Activated CD4-positive, alpha-beta T cell treated with anti-CD3 and anti-CD28 coated beads, Interleukin-2, amount 10 ng/mL, durations not matched to agents 24 days and 14 days (primary cell): ENCODE measurements at places on chromosomes 1 and 21. TPM values are rescaled to one million over a fixed set of nuclear protein-coding genes. Genes with fewer than 3 reads are reported as not detected.

DNA sequence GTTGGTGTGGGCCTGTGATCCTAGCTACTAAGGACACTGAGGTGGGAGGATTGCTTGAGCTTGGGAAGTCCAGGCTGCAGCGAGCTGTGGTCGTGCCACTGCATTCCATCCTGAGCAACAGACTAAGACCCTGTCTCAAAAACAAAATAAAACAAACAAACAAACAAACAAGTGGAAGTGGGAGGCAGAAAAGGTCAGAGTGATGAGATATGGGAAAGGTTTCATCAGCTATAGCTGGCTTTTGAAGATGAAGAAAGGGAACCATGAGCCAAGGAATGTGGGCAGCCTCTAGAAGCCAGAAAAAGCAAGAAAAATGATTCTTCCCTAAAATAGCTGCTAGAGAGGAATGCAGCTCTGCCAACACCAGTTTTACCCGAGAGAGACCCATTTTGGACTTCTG is 10.6 kb upstream of the NUCKS1 start:
- DNase-seq: no peak

DNA sequence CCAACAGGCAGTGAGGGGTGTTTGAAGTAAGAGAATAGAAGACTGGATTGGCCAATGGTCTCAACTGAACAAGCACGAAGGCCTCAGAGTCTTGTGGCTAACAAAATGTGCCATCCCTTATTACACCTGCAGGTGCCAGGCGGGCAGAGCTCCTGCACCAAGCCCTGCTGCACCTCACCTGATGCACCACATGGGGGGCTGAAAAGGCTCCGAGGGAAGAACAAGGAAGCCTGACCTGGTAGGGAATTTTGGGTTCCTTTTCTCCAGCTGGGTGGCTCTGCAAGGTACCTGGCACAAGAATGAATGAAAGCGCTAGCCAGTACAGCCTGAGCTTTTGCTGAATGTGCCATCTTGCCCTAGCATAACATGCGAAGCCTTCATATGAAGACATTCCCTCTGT is 9.7 kb downstream of the HSD3B1 start:
- DNase-seq: no peak

ZYG11A gene
- total RNA-seq: 0.12 and 0.17 TPM in 2 replicates

GRCh38 chr1:12173631-12174121 is 6.9 kb downstream of the TNFRSF1B start:
- peak; percentile 98 for DNase-seq

DNA sequence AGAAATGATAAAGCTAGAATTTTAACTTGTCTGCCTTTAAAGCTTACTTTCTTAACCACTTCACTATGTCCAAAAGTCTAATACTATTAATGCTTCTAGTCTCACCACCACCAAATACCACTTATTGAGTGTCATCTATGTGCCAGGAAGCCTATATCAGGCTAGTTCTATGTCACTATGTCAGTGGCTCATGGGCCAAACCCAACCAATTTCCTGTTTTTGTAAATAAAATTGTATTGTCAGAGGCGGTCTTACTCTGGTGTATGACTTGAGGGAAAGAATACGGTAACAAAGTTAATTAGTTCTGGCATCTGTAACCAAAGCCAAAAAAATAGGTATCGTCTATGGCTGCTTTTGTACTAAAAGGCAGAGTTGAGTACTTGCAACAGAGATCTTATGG is 14.8 kb downstream of the F5 start:
- DNase-seq: no peak

DNA sequence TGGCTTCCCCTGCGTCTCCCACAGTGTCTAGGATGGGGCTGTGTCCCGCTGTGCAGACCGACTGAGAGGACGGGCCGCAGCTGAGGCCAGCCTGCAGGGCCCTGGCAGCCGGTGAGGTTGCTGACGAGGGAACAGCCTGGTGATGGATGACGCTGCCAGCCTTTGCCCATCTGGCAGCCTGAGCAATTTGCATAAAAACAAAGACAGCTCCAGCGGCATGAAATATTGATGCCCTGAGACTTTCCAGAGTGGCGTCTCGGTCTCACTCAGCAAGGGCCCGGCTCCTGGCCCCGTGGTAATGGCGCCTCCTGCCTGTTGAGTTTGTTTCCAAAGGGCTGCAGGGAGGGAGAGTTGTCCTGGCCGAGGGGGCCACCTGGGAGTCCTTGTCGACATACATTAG is 19.1 kb upstream of the KCNA10 start:
- DNase-seq: no peak

- DNase-seq: peak; percentile 88
These were observed 29.6 kb downstream of the DUSP10 start for GRCh38 chr1:221712198-221712684.

PLXNA2 gene
- not detected in 2 replicates for total RNA-seq

DNA sequence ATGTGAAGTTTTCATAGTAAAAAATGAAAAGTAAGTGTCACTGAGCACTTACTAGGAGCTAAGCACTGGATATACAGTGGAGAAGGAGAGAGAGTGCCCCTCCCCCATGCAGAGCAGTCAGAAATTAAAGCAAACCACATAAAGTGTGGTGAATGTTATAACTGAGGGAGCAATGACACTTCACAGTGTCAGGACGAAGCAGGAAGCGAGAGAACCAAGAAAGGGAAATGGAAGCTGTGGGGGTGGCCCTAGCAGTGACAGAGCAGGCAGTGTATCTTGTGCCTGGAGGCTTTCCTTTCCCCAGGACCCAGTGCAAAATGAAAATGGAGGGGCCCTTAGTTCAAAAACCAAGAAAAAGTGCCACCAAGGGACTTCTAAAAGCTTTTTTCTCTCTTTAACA is 21.5 kb upstream of the RCAN3 start:
- peak; percentile 88 for DNase-seq

SUSD4 gene
- total RNA-seq: not detected in 2 replicates

PGLYRP4 gene
- total RNA-seq: not detected in 2 replicates

DNA sequence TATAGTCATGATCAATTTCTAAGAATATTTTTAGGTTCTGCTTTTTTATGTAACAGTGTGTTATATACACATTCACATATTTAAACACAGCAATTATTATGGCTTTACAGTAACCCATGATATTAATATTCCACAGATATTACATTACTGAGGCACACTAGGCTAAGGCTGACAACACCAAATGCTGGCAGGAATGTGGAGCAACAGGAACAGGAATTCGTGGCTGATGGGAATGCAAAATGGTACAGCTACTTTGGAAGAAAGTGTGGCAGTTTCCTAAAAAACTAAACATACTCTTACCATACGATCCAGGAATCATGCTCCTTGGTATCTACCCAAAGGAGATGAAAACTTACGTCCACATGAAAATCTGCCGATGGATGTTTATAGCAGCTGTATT is 1.9 kb upstream of the KCNJ9 start:
- DNase-seq: no peak

MYCL gene
- 0.42 and 0.57 TPM in 2 replicates for total RNA-seq

DNA sequence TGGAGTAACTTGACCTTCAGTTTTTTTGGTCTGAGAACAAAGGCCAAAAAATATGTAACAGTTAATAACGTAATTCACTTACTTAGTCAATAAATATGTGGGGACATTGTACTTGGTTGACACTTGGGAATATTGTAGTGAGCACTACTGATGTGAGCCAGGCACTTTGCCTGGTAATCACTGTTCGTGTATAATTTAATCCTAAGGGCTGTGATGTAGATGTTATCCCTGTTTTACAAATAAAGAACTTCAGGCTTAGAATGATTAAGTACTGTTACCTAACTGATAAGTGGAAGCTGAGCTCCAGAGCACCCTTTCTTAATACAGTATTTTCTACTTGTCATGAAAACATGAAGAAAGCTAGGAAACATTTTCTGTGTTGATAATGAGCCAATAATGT is 28.0 kb downstream of the PTBP2 start:
- DNase-seq: no peak

GRCh38 chr1:16091296-16091695 is 17.8 kb upstream of the FAM131C start:
- DNase-seq: no peak

- DNase-seq: no peak
These were observed 409.5 kb downstream of the NTNG1 start for GRCh38 chr1:107550358-107550757.

RHCE gene
- total RNA-seq: 0.14 TPM in 1 of 2 replicates, not detected in the other

TMOD4 gene
- total RNA-seq: 1.3 and 1.8 TPM in 2 replicates

GRCh38 chr1:244322791-244323521 is 128.8 kb downstream of the ADSS2 start:
- peak; percentile 87 for DNase-seq

- DNase-seq: no peak
These were observed 10.8 kb downstream of the DPT start for GRCh38 chr1:168717906-168718891.
